Stimulated activated CD4-positive, alpha-beta T cell treated with anti-CD3 and anti-CD28 coated beads, Interleukin-12 subunit alpha, Interleukin-12 subunit beta, amount 100 ng/mL, for 4 hours (primary cell): ENCODE measurements at places on chromosomes 2 and 18.
A peak's percentile ranks its signal among the peaks of the same experiment; 100 is the strongest.

DNA sequence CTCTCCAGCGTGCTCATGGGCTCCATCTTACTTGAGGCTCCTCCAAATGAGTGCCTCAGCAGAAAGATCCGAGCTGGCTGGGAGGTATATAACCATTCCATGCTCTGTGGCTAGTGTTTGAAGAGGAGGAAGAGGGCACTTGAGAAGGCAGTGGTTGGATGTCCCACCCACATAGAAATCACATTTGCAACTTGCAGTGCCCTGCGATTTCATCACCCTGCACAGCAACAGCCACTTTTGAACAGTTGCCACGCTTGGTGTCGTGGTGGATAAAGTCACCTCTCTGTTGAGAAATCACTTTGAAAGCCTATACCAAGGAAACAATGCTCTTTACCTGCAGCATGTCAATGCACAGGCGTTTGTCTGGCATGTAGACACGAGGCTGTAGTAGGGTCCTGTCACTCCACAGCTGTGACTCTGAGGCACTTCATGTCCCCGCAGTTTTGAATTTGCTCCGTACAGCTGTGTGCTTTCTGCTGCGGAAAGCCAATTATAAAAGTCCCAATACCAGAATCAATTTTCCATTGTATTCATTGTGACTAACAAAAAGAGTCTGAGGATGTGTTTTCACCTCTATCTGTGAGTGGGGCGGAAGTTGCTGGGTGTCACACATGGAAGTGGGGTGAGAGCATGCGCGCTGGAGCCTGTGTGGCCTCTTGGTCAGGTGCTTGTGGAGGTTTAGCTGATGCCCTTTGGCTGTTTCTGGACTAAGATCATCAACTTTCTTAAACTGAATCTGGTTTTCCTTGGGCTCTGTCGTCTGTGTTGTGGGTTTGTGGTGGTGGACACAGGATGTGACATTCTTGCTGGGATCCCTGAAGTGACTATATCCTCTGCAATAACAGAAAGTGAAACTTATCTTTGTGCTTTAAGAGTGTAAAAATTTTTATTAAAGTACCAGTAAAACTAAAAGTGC is 2.8 kb downstream of the CNDP2 start:
- peak; percentile 73 for DNase-seq

- DNase-seq: no peak
Observed at GRCh38 chr2:43467891-43468290, 127.9 kb downstream of the THADA start.

DNA sequence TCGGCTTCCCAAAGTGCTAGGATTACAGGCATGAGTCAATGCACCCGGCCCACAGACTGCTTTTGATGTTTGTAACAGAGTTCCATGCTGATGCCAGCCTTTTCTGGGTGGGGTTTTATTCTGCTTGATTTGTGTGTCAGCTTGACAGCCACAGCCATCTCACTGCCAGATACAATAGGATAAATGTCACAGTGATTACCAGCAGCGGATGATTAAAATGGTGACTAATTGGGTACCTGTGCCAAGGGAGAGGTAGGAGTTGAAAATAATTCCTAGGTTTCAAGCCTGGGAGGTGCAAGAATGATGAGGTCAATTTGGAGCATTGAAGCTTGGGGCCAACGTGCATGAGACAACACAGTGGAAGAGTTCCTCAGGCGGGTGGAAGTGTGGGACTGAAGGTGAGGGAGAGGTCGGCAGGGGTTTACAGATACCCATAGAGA is 39.4 kb downstream of the SH2D6 start:
- DNase-seq: no peak

GRCh38 chr18:5275872-5276271 is 19.7 kb downstream of the ZBTB14 start:
- no peak for DNase-seq

DNA sequence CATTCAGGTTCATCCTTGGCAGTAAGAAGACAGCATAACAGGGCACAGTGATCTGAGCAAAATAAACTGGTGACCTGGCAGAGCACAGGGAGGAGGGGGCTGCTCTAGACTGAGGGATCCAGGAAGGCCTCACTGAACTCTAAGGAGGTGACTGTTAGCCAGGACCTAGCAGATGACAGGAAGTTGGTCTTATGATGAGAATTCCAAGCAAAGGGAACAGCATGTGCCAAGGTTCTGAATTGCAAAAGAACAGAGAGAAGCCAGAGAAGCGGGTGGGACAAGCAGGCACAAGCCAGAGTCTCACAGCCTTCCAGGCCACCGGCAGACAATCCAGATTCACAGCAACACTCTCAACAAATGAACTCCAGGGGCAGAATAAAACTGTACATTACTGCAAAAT is 152.7 kb upstream of the PTPRM start:
- DNase-seq: no peak

GRCh38 chr2:226730481-226730880 is 69.1 kb downstream of the IRS1 start:
- no peak for DNase-seq

- no peak for DNase-seq
Observed at GRCh38 chr18:2908166-2908945, 61.5 kb downstream of the EMILIN2 start.

- DNase-seq: no peak
Observed at GRCh38 chr2:46010925-46011490, 286.2 kb upstream of the EPAS1 start.

GRCh38 chr2:53793821-53794220 is 7.0 kb downstream of the ERLEC1 start:
- no peak for DNase-seq

DNA sequence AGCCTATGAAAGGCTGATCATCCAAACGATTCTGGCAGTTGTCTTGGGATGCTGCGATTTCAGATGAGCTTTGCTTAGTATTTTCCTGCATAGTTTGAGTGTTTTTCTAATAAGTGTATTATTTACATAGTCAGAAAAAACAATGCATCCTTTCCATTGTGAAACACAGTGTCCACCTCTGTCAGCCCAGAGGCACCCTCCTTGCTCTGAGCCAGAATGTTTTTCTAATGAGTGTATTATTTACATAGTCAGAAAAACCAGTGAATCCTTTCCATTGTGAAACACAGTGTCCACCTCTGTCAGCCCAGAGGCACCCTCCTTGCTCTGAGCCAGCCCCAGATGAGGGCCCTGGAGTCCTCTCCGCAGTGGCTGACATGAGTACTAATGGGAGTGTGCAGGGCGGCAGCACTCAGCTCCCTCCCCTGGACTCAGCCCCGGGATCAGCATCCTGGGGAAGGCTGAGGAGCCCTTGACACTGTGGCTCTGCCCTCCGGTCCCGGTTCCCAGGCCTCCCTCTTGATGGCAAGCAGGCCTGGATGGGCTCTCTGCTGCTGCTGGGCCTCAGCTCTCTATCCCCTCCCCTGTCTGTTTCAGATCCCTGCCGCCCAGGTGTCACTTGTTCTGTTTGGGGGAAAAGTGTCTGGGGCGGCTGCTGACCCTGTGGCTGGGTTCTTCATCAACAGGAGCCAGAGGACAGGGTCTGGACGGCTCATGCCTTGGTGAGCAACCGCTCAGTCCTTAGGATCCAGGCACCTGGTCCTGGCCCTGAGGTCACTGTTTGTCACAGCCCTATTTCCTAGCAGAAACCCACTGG is 5.9 kb downstream of the MFSD2B start:
- no peak for DNase-seq

DNA sequence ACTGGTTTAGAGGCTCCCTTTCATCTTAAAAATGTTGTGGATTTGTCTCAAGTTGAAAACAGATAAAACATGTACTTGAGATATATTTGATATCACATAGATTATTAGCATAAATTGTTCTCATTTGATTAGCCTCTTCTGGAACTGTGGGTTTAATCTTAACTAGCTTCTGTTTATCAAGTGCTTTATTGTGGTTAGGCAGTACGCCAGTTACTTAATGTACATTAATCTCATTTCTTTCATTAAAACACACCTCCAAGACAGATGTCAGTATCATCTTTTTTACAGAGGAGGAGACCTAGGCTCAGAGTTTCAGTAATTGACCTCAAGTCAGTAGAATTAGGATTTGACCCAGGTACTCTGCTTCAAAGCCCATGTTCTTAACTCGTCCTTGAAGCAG is 21.8 kb downstream of the SFTPB start:
- no peak for DNase-seq

DNA sequence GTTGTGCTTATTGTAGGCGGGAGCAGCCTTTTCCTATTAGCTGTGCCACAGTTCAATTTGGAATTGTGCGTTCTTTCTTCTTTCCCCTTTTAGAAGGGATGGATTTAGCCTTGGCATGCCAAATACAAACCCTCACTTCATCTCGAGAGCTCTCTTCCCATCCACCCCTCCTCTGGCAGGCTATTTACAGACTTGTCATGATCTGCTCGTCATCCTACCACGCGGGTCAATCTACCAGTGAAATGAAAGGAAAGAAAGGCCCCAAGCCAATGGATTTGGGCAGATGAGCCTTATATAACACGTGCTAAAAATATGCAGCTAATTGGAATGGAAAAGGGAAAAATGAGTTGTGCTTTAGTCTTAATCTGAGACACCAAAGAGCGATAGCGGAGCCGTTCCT is 277.5 kb downstream of the PRKCE start:
- no peak for DNase-seq

- DNase-seq: no peak
Observed at GRCh38 chr2:181408861-181409260, 48.3 kb upstream of the ITGA4 start.

DNA sequence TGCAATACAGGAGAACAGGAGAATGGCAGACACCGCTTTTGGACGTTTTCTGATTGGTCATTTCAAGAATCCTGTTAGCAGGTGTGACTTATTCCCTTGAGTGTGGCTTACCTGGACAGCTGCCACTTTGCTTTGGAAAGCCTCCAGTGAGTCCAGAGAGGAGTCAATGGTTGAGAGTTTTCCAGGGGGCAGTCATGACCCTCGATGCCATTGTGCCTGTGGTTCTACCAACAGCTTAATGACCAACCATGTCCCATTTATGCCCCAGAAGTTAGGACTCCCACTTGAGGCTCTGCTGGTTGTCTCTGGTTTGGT is 12.4 kb downstream of the IGFBP2 start:
- DNase-seq: no peak

- no peak for DNase-seq
Observed at GRCh38 chr18:76562286-76563122, 67.5 kb upstream of the ZNF516 start.

GRCh38 chr18:75391279-75392225 is 36.0 kb downstream of the SMIM21 start:
- DNase-seq: no peak

DNA sequence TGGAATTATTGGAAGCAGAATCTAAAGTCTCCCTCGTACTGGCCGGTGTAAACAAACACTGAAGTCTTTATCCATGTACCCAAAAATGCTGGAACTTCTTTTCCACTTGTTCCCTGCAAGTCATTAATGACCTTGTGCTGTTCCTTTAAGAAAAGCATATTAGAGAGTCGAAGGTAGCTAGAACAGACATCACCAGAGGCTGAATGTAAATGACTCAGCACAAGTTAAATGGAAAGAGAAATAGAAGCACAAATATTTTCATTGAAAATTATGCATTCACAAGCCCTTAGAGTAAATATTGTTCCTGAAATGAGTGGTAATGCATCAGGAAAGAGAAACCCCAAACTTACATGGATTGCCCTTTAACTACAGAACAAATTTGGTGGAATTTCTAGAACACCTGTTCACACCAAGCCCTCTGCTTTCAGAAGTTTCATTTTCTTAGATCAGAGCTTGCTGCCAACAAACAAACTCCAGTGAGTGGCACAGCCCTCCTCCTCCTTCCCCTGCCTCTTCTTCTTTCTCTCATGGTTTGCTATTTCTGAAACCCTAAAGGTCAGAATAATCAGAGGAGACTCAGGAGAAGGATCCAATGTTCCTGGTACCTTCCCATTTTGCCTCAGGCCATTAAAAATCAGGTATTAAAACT is 264.3 kb downstream of the TXNL1 start:
- DNase-seq: no peak

- DNase-seq: no peak
Observed at GRCh38 chr2:172350839-172351479, 76.4 kb upstream of the ITGA6 start.

- DNase-seq: no peak
Observed at GRCh38 chr18:45755934-45756333, 32.0 kb downstream of the SLC14A1 start.

GRCh38 chr18:31943878-31944816 is 1.2 kb upstream of the TRAPPC8 start:
- no peak for DNase-seq

- DNase-seq: no peak
Observed at GRCh38 chr18:60978338-60978737, 354.9 kb upstream of the CDH20 start.

GRCh38 chr2:160293391-160294091 is 93.5 kb upstream of the ITGB6 start:
- no peak for DNase-seq

DNA sequence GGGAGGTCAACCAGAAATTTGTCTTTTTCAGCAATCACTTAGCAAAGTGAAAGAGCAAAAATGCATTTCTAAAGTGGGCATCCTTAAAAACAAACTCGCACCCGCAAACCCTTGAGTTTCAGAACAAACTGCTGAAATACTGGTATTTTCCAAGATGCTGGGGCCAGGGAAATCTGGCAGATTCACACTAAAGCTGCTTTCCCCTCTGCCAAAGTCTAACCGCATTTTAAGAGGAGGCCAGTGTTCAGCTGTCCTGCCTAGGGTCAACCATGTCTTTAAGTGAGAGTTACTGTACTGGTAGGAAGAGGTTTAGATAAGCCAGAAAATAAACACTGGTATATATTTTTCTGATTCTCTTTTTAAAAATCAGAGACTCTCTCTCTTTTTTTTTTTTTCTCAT is 55.9 kb downstream of the ACVR1 start:
- no peak for DNase-seq

GRCh38 chr2:11404376-11405073 is 60.1 kb upstream of the ROCK2 start:
- DNase-seq: no peak

- no peak for DNase-seq
Observed at GRCh38 chr18:36131692-36132483, 2.2 kb downstream of the ELP2 start.

DNA sequence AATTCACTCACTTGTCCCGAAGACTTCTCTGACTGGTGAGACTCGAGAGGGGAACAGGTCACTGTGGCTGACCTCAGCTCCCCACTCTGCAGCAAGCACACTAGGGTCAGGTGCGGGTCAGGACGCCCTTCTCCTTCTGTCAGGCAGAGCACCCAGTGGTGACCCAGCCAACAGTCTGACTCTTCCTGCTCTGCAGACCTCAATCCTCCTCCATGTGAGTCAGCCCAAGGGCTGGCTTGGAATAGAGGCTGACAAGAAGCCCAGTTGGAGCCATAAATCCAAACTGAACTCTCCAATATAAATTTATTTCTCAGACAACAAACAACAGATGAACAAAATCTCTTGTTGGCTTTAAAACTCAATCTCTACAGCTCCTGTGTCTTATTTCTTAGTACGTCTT is 253.1 kb downstream of the SH3BP4 start:
- DNase-seq: no peak

- DNase-seq: no peak
Observed at GRCh38 chr2:44273596-44273995, 1.7 kb upstream of the SLC3A1 start.

DNA sequence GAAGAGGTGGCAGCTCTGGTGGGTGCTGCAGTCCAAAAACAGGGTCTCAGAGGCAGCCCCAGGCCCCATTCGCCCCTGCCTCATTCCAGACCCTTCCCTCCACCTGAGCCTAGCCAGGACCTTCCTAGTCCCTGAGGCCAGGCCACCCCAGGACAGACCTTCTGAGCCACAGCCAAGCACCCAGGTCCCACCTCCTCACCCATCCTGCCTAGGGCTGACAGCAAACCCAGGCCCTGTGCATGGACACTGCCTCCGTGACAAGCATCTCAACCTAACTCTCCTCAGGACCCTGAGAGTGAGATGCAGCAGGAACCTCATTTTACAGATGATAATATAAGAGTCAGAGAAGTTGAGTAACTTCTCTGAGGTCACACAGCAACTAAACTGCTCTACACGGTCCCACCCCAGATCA is 15.5 kb downstream of the ADRA2B start:
- no peak for DNase-seq
